ENCODE measurements at places on chromosomes 1 and 21.

DNA sequence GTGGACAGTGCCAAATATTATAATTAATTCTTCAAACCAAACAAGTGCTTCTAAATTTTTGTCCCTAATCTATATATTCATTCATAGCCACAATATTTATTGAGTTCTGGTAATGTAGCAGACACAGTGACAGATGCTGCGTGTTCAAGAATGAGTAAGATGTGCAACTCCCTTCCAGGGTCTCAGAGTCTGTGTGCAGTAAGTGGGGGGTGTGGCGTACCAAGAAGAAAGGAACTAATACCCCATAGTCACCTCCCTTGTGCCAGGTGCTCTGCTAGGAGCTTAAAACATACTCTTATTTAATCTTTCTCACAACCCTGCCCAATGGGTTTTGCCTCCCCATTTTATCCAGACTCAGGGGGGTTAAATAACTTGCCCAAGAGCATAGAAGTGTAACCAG is 358.7 kb downstream of the BARHL2 start:
- DNase-seq = no peak

DNA sequence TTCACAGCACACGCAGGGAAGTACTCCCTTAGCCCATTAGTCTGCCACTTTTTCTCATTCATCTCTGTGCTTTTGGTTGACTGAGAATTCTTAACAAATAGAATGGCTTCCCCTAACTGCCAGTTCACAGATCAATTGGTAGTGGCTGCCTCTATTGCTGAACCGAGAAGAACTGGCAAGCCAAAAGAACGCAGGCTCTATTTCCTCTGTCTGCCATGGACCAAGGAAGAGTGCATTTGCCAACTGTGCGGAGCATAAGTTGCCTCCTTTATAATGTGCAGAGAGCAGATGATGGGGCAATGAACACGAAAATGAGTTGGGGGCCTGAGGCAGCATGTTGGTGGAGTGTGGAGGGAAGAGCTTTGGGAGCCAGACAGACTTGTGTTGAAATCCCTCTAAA is 483.1 kb upstream of the CAMK1G start:
- DNase-seq = no peak

DNA sequence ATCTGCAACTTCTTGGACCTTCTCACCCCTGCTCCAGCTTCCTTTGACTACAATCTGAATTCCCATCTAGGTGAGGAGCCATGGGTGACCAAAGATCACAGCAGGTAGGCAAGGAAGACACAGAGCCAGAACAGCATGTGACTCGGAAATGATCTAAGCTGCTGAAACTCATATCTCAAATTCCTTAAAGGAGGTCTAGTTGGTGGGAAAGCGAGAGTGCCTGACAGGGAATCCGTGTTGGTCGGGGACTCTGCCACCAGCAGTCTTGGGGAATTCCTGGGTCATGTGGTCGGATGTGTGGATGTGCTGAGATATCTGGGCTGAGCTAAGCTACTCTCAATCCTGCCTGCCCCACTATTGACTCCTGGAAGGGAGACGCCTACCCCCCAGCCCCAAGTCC is 3.2 kb upstream of the NUAK2 start:
- no peak for DNase-seq

DNA sequence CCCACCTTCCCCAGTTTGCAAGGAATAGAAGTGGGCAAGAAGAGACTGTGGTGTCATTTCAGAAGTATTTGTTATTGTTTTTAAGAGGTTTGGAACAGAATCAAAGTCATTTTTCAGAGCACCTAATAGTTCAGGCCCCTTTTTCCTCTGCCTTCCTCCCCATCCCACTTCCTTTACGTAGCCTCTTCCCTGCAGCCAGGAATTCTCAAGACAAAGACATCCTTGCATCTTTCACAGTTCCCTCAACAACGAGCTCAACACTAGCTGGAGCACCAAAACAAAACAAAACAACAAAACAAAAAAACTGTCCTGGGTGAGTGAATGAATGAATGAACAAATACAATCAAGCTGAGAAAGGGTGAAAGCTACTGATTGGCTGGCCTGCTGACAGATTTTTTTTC is 7.0 kb downstream of the PALMD start:
- no peak for DNase-seq

- no peak for DNase-seq
These were observed 35.9 kb downstream of the SMAP2 start for GRCh38 chr1:40409467-40409866.

DNA sequence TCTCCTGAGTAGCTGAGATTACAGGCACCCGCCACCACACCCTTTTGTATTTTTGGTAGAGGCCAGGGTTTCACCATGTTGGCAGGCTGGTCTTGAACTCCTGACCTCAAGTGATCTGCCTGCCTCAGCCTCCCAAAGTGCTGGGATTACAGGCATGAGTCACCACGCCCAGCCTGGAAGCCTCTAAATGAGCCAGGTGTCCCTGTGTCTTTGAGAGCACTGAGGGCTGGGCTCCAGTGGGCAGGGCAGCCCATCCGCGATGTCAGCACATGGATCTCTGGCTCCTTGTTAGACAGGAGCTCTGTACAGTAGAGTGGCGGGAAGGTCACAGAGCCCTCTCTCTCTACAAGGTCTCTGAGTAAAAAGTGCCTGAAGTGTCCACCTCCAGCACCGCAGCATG is 124.3 kb downstream of the PGBD5 start:
- DNase-seq = no peak

GRCh38 chr1:160219062-160219929 is 14.1 kb downstream of the PEA15 start:
- DNase-seq = peak; percentile 88

- DNase-seq = no peak
These were observed 803.8 kb downstream of the ADGRL2 start for GRCh38 chr1:82604524-82604923.

GRCh38 chr1:93775224-93775623 is 93.6 kb upstream of the BCAR3 start:
- DNase-seq = no peak
